ENCODE measurements at places on chromosomes 11 and 22. TPM values are rescaled to one million over a fixed set of nuclear protein-coding genes. Genes with fewer than 3 reads are reported as not detected.

Gene PHLDA2
- total RNA-seq: 118 TPM

Gene PRR33
- not detected for total RNA-seq

Gene SART1
- 43.2 TPM for total RNA-seq

Gene DRD2
- not detected for total RNA-seq

Gene SPON1
- total RNA-seq: not detected

Gene E2F8
- 6.0 TPM for total RNA-seq

Gene ANKRD13D
- total RNA-seq: 24.8 TPM

Gene SNX15
- 25.1 TPM for total RNA-seq

Gene OR4C45
- total RNA-seq: not detected

Gene RASSF10
- 3.4 TPM for total RNA-seq

Gene PRODH
- 1.4 TPM for total RNA-seq

Gene TYR
- total RNA-seq: not detected

Gene PATL1
- 50.8 TPM for total RNA-seq

Gene SYT8
- 0.41 TPM for total RNA-seq

Gene CHEK1
- 29.6 TPM for total RNA-seq

Gene LRRC75B
- 5.9 TPM for total RNA-seq

Gene OR4S1
- not detected for total RNA-seq

Gene ABTB2
- 41.2 TPM for total RNA-seq

Gene KRTAP5-1
- not detected for total RNA-seq

Gene LRRC55
- not detected for total RNA-seq

Gene RBMXL2
- not detected for total RNA-seq

Gene USH1C
- 1.6 TPM for total RNA-seq

Gene CD44
- 627 TPM for total RNA-seq

Gene FAM180B
- total RNA-seq: not detected

Gene WT1
- 5.5 TPM for total RNA-seq

Gene OR8H3
- total RNA-seq: not detected

Gene DDT
- total RNA-seq: 162 TPM

Gene SAA4
- not detected for total RNA-seq

Gene TIMP3
- total RNA-seq: 1.3 TPM

Gene TMEM191C
- 1.0 TPM for total RNA-seq

Gene FTH1
- total RNA-seq: 17,819 TPM

Gene TRIM49
- not detected for total RNA-seq

Gene KIRREL3
- 8.8 TPM for total RNA-seq

Gene DNHD1
- 4.2 TPM for total RNA-seq

Gene KRTAP5-8
- not detected for total RNA-seq

Gene ASCL2
- not detected for total RNA-seq

Gene MFNG
- 2.2 TPM for total RNA-seq

Gene RFPL1
- not detected for total RNA-seq

Gene FIBIN
- total RNA-seq: not detected

Gene PKNOX2
- not detected for total RNA-seq

All from A549 treated with ZK216348 at 1 μM for 4 hours (cell line).